ENCODE measurements at places on chromosomes 11 and 22.
A peak's percentile ranks its signal among the peaks of the same experiment; 100 is the strongest.

DNA sequence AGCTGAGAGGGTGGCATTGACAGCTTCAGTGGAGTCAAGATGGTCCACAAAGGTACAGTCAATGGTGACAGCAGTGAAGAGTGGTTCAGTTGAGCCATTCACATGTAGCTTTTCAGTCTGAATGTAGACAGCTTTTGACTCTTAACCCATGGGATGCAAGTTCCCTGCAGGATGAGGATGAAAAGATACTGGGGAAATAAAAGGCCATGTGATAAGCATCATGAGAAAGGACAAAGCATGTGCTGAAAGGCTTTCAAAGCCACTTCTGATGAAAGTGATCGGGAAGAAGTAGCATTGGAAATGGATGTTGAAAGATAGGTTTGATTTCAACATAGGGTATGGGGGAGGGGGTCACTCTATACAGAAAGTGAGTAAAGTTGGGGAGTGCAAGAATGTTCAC lies 182.9 kb downstream of the ETS1 start:
- no peak for DNase-seq

- no peak for DNase-seq
Measured at GRCh38 chr11:61885166-61885778, 6.1 kb downstream of the FADS3 start.

DNA sequence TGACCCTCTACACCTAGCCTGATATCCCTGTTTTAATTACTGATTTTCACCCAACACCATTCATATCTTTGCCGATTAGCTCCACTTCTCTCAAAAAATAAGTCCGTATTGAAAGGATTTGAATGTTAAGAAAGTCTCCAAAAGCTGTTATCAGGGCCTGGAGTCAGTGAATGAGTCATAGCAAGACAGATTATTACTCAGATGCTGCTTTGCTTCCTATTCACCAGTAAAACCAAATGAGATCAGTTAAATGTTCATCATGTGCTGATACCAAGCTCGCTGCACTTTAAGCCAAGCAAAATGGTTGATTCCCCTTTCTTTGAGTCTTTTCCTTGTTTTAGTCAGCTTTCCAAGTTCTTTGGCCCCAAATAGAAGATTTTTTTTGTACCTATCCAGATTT lies 228.4 kb downstream of the FAT3 start:
- DNase-seq: no peak

DNA sequence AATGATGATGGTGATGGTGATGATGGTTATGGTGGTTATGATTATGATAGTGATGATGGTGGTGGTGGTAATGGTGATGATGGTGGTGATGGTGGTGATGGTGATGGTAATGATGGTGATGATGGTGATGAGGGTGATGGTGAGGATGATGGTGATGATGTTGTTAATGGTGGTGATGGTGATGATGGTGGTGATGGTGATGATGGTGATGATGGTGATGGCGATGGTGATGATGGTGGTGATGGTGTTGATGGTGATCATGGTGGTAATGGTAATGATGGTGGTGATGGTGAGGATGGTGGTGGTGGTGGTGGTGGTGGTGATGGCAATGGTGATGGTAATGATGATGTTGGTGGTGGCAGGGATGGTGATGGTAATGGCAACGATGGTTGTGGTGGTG lies 1222.5 kb downstream of the BRD1 start:
- DNase-seq: no peak

DNA sequence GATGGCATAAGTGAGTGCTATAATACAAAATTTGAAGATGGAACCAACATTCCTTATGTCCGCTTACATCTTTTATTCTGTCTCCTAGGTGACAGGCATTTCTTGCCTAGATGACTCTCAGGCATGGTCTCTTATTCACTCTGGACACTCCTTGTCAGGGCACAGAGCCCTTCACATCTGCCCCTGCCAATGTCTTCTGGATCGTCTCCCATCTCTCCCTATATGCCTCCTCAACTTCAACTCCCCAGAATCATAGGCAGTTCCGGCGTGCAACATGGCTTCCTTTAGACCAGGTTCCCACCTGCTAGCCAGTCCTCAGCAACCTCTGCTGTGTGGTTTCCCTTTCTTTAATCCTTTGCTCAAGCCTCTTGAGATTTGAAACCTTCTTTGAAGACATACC lies 300.9 kb downstream of the TENM4 start:
- DNase-seq: peak; percentile 16

All from NCI-H2081 (cell line).